ENCODE measurements at places on chromosomes 6 and 20. TPM values are rescaled to one million over a fixed set of nuclear protein-coding genes. Genes with fewer than 3 reads are reported as not detected.

SIGLEC1 gene
- total RNA-seq = 0.17 TPM

DNA sequence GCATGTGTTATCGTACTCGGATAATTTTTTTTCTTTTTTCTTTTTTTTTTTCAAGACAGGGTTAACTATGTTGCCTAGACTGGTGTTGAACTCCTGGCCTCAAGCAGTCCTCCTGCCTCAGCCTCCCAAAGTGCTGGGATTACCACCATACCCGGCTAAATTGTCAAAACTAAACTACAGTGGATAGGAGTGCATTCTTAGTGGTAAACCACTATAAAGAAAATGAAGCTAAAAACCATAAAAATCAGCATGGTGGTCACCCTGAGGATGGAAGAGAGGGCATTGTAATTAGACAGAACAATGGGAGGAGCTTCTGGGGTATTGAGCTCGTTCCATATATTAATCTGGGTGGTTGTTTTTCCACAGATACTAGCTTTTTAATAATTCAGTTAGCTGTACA, 6.2 kb upstream of the ZNF318 start:
- no peak for DNase-seq

EPPIN gene
- not detected for total RNA-seq

IRF4 gene
- 1.2 TPM for total RNA-seq

DNA sequence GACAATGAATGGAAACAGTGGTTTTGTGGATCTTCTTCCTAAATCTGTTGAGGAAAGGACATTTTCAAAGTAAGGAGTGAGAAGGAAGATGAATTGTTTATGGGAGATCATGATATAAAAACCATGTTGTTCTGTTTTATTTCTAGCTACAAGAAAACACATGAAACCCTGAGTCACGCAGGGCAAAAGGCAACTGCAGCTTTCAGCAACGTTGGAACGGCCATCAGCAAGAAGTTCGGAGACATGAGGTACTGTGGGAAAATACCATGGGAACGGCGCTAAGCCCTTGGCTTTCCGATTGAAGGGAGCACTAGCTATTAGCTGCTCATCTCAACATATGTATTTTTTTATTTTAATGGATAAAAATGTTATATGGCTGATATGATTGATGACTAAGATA, 53.6 kb downstream of the HDDC2 start:
- no peak for DNase-seq

GRCh38 chr6:119637768-119638167, 288.2 kb upstream of the MAN1A1 start:
- DNase-seq = no peak

DNA sequence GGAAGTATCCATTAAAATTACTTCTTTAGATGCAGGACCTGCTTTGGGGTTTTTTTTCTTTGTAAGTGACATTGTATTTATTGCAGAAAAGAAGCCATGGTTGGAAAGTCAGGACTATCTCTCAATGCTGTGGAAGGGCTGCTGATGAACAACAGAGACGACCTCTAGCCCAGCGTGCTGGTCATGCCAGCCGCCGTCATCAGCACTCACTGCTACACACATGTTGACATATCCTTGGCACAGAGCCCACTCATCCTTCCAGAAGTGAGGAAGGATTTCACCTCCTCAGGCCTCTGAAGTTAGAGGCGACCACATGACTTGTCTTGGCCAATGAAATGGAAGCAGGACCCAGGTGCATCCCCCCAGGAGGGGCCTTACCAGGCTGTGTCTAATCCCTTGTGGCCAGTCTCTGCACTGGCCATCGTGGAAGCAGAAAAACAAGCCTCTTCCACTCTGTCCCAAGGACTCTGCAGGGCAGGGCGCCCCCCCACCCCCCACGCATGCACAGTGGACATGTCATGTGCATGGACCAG, 343.5 kb downstream of the TAF4 start:
- no peak for DNase-seq
